Articular chondrocyte of knee joint (primary cell): ENCODE measurements at places on chromosomes 7 and 10. TPM values are rescaled to one million over a fixed set of nuclear protein-coding genes. Genes with fewer than 3 reads are reported as not detected.

Gene CALML5
- not detected in 2 replicates for total RNA-seq

Gene COL28A1
- 0.52 and 0.54 TPM in 2 replicates for total RNA-seq

Gene SUN3
- total RNA-seq = not detected in 2 replicates

Gene STAG3
- 0.39 and 0.54 TPM in 2 replicates for total RNA-seq

Gene ITGA8
- under 0.01 TPM in 1 of 2 replicates, not detected in the other for total RNA-seq
